ENCODE measurements at places on chromosomes 1 and 21. TPM values are rescaled to one million over a fixed set of nuclear protein-coding genes. Genes with fewer than 3 reads are reported as not detected.

Gene PCAT6
- total RNA-seq, result 1.1 TPM

GRCh38 chr21:23452384-23453083, 2154.7 kb downstream of the MRPL39 start:
- DNase-seq, result no peak

GRCh38 chr1:156356875-156357534, 12.0 kb upstream of the RHBG start:
- DNase-seq, result peak; percentile 28

Gene AKR7A3
- 0.54 TPM for total RNA-seq

DNA sequence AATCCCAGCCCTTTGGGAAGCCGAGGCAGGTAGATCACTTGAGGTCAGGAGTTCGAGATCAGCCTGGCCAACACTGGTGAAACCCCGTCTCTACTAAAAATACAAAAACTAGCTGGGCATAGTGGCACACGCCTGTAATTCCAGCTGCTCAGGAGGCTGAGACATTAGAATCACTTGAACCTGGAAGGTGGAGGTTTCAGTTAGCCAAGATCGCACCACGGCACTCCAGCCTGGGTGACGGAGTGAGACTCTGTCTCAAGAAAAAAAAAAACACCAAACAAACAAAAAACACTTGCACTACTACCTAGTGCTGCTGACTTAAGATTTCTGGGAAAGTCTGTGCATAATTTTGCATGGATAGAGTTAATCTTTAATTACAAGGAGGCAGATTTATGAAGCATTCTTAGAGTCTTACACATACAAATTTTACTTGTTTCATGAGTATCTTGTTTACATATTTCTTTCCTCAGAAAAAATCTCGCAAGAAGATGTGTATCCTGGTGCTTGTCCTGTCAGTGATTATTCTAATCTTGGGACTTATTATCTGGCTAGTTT, 8.7 kb upstream of the PPP1R8 start:
- no peak for DNase-seq

- peak; percentile 44 for DNase-seq
These were observed 75.8 kb downstream of the RHOU start for GRCh38 chr1:228810878-228811711.

GRCh38 chr1:8706291-8706690, 111.1 kb downstream of the RERE start:
- no peak for DNase-seq

GRCh38 chr1:6474815-6475282, 8.9 kb upstream of the TNFRSF25 start:
- no peak for DNase-seq

DNA sequence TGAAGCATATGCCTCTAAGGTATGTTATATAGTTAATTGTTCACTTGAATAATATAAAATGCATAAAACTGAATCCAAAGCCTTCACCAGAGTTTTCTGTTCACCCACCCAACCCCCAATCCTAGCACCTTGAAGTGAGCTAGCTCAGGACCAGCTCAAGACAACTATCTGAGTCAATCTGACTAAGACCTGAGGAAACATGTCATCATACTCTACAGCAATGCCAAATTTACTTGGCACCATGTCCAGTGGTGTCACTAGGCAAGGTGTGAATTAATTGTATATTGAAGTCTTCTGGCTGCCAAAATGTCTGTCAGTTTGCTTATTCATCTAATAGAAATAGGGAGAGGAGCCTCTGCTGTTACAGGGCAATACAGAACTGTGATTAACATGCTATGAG, 3.8 kb downstream of the DNASE2B start:
- no peak for DNase-seq

- DNase-seq, result no peak
These were observed 38.7 kb downstream of the SLC9A1 start for GRCh38 chr1:27116232-27116631.

Gene MMEL1
- total RNA-seq, result 8.1 TPM

DNA sequence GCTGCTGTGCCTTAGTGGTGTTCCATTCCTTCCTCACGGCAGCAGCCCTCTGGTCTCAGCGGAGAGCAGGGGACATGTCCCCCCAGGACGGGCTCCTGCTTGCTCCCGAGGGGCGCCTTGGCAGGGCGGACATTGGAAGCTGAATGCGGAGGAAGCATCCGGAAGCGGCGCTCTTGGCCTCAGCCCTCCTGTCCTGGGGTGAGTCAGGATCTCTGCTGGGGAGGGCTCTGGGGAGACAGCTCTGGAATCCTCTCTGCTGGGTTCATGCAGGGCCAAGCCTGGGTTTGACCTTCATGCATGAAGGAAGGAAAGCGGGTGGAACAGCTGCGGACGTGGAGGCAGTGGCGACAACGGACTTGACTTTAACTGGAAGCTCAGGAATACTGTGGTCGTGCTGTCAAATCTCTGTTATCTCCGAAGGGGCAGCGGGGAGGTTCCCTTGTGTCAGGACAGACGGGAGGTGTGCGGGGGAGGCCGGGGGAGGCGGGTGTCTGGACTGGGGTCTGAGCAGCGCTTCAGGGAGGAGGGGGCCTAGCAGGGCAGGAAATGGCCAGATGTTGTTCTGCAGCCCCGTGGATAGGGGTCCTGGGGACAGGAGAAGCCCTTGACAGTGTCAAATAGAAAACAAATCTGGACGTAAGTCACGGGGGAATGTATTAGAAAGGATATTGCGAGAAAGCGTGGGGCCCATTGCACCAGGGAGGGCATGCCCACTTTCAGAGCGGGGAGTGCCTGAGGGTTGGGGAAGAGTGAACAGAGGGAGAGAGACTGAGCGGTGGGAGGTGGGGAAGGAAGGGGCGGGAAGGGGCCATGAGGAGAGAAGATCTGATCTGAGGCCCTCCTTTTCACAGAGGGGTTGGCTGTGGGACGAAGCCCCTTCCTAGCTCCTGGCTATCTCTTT, 26.6 kb downstream of the CRYAA start:
- DNase-seq, result no peak
